ENCODE measurements at places on chromosomes 5 and 9.

- DNase-seq: no peak
Measured at GRCh38 chr5:113112435-113112834, 135.8 kb downstream of the DCP2 start.

DNA sequence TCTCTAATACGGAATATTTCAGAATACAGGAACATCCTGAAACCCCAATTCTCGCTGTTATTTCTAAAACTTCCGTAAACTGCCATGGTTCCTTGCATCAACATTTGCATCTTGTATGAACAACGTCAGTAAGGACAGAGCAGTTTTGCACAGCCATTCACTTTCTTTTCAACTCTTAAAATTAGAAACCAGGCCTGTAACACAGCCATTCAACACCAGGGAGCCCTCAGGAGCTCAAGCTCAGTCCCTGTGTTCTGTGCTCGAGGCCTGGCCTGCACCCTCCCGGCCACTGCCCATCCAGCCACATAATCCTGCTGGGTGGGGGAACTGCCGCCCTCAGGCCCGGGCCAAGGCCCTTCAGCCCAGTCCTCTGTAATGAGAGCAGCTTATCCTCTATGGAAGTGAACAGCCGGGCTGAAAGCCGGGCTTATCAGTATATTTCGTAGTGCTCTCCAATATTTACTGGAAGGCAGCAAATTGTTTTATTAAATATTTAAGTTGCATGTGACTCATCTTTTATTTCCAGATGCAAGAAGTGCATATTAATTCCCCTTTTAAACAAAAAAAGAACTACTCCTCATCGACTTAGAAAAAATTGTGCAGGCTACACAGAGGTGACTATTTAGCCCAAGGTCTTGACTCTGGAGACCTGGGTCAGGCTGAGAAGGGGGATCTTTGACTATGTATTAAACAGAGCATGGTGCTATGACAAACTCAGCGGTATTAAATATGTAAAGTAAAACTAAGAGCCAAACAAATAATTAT lies 33.2 kb upstream of the SLC6A3 start:
- DNase-seq: no peak

DNA sequence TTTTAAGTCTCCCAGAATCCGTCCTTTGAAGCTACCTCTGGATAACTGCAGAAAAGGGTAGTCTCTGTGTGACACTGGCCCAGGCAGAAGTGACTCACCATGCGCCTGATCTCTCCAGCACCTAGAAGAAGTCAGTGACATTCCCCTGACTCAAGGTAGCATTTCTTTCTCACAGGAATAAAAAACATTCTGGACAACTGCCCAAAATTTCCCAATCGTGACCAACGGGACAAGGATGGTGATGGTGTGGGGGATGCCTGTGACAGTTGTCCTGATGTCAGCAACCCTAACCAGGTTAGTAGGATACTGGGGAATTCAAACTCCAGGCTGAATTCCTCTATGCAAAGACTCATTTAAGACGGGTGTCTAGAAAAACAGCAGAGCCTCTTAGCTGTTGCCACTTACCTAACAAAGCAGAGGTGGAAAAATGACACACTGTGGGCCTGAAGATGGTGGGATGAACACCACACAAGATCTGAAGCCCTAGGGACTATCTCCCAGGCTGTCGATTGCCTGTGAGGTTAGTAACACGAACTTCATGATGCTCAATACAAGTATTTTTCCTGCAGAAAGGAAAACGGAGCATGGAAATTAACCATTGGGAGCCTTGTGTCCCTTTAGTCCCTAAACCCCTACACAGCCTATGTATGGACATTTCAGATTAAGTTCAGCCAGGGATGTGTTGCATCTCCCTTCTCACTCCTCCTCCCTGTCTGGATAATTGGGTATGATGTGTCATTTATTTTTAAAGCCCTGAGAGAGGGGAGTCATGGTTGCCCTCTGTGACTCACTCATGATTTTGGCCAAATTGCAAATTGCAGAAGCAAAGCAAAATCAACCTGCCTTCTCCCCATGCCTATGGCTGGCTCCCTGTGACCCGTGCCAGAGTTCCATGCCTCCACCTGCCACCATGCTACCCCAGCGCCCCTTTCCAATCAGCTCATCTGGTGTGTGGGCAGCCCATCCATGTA lies 37.2 kb downstream of the THBS4 start:
- no peak for DNase-seq

- DNase-seq: peak; percentile 85
Measured at GRCh38 chr5:179802950-179803562, 3.6 kb downstream of the MGAT4B start.

GRCh38 chr5:171520300-171521174 lies 101.1 kb downstream of the FGF18 start:
- peak; percentile 83 for DNase-seq

DNA sequence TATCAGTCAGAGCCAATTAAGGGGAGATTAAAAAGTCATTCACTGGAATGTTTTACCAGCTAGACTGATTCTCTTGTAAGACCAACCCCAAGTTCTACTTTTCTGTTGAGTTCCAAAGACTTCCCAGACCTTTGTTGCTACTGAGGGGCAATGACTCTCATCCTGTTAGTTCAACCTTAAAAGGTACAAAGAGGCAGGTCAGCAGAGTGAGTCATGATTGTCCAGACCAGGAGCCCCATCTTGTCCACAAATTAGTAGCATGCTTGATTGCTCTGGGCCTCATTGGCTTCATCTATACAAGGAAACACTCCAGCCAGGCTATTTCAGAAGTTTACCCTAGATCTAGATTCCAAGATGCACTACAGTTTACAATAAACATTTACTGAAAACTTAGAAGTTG lies 79.9 kb upstream of the IL7R start:
- no peak for DNase-seq

GRCh38 chr9:113828221-113828620 lies 47.9 kb upstream of the ZNF618 start:
- no peak for DNase-seq

DNA sequence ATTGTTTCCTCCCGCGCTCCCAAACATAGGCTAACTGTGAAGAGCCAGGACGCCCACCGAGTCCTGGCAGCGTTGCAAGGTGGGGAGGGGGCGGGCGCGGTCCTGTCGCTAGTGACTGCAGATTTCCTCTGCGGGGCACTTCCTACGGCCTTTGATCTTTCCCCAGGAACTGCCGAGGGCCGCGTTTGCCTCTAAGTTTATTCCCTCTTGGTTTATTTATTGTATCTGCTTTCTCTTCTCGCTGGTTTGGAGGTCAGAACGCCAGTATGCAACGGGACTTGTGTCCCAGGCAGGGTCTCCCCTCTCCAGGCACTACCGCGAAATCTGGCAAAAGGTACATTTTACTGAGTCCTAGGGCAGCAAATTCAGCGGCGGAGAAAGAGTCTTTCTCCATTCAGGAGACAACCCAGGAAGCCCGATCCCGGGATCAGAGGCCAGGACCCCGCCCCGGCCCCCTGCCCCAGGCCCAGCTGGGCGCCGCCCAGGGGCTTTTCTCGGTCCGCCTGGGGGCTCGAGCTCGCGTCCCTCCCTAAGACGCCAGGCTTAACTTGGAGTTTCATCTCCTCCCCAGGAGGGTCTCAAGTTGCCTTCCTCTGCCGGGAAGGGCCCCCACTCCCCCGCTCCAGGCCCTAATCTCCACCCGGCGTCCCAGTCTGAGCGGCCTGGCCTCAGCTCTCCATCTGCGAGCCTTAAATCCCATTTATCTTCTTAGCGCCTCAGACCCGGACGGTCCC lies 884 bp upstream of the EGFLAM start:
- peak; percentile 71 for DNase-seq

- DNase-seq: no peak
Measured at GRCh38 chr9:76370396-76371023, 23.7 kb downstream of the RFK start.

DNA sequence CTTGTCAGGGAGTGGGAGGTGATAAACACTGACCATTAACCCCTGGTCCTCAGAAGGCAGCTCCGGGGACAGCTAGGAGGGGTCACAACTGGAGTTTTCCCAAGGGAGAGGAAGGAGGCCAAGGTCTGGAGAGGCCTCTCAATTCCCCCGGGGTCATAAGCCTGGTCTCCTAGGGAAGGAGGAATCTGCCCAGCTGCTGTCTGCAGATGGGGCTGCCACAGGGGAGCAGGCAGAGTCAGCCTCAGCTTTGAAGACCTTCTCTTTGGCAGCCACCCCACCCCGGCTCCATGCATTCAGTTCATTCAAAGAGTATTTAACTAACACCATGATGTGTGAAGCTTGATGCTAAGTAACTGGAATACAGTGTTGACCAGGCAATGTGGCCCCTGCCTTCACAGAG lies 74.6 kb upstream of the HSPA9 start:
- no peak for DNase-seq

GRCh38 chr5:154254896-154255295 lies 64.4 kb downstream of the GALNT10 start:
- no peak for DNase-seq

Data from neural progenitor cell (in vitro differentiated cells).